ENCODE measurements at places on chromosomes 2 and 18.

DNA sequence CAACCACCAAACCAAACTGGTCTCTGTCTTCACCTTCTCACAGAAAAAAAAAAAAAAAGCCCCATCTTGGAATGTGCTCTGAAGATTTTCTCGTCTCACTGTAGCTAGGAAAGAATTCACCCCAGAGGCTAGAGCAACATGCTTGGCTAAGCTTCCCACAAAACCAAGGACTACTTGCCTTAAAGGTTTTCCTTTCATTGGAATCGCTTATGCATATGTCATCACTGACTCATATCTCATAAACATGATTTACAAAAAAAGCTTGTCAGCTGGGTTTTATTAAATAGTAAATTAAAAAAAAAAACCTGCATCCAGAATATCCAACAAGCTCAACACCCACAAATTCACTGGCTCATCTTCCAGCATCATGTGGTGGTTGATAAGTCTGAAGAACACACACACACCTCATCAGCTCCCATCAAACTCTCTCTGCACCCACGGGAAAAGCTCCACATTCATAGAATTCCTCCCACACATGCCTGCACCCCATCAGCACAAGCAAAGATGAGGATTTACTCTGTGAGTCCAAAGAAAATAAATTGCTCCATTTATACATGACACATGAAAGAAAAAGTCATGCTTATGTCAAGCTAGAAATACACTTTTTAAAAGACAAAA lies 182.0 kb upstream of the TRIB2 start:
- DNase-seq = peak; percentile 96

DNA sequence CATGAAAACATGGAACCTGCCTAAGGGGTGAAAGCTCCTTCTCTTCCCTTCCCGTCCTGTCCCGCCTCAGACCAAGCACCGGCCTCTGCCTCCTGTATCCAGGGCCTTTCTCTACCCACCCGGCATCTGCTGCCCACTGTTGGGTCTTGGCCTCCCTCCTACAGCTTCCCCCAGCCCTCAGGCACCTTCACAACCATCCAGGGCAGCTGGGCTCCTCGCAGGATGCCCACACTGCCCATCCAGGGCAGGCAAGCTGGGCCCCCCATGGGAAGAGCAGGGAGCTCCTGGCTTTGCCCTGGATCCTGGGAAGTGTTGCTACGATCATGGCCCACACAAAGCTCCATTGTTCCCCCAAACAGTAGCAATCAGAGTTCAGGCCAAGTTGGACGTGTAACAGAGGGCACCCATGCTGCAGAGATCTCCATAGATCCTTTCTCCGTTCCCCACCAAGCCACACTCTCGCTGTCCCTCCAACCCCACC lies 206.6 kb downstream of the NDUFA10 start:
- DNase-seq = no peak

DNA sequence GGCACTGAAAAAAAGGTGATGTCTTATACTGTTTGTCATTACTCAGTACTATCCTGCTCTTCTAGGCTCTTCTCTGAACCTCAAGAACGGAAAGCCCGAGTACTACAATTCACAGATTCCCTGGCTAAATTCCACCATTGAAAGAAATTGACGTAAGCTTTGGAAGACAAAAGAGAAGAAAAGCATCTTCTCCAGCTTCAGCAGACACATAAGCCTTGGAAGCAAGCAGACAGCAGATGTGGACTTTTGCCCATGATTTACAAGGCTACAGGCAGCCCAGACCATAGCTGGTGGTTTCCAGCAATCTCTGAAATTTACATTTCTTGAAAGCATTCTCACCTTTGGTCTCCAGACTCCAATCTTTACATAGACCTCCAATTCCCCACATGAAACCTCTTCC lies 289.0 kb downstream of the C1D start:
- no peak for DNase-seq

GRCh38 chr2:584863-585823 lies 92.1 kb downstream of the TMEM18 start:
- DNase-seq = no peak

- peak; percentile 83 for DNase-seq
Measured at GRCh38 chr2:179592167-179592936, 269.1 kb downstream of the ZNF385B start.

- DNase-seq = peak; percentile 33
Measured at GRCh38 chr2:36965206-36965605, 1.1 kb downstream of the STRN start.

Data from choroid plexus epithelial cell (primary cell).